ENCODE measurements at places on chromosomes 16 and 17. TPM values are rescaled to one million over a fixed set of nuclear protein-coding genes. Genes with fewer than 3 reads are reported as not detected.

DNA sequence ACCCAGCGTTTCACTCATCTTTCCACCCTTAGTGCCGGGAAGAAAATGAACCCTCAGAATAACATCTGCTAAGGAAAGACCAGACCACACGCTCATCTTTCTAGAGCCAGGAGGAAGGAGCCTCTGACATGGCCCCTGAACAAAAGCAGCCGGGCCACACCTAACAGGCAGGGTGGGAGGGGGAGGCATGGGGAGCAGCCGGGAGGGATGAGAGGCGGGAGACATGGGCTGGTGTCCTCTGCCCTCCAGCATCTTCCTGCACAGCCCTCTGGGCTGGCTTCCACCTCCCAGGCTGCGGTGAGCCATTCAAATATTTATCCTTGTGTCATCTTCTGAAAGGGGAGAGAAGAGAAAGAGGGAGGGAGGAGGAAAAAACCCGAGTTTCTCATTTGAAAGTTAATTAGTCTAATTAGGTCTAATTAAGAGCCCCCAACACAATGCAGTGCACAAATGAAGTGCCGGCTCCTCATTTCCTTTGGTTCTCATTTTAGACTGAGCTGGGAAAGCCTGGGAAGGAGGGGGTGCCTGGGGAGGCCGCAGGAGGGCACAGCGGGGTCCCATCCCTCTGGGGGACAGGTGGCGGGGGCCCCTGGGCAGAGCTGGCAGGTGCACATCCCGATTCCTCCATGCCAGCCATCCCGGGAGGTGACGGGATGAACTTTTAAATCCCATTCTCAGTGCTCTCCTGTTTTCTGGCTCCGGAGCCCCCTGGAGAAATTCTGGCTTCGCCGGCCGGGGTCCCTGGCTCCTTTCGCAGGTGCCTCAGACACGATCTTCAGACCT lies 90.5 kb downstream of the ENGASE start:
- H3K27ac ChIP-seq, result no peak overlapping the region
- no peaks in the 10 kb centered on the region for H3K27me3 ChIP-seq
- DNase-seq, result no peak
- H3K4me1 ChIP-seq, result peaks cover 3% of the 10 kb centered on the region
- no peak overlapping the region for H3K4me3 ChIP-seq
- H3K36me3 ChIP-seq, result no peaks in the 10 kb centered on the region

The CCL4L2 gene
- 6.4 TPM for total RNA-seq

The KCNH4 gene
- 0.43 TPM for total RNA-seq

DNA sequence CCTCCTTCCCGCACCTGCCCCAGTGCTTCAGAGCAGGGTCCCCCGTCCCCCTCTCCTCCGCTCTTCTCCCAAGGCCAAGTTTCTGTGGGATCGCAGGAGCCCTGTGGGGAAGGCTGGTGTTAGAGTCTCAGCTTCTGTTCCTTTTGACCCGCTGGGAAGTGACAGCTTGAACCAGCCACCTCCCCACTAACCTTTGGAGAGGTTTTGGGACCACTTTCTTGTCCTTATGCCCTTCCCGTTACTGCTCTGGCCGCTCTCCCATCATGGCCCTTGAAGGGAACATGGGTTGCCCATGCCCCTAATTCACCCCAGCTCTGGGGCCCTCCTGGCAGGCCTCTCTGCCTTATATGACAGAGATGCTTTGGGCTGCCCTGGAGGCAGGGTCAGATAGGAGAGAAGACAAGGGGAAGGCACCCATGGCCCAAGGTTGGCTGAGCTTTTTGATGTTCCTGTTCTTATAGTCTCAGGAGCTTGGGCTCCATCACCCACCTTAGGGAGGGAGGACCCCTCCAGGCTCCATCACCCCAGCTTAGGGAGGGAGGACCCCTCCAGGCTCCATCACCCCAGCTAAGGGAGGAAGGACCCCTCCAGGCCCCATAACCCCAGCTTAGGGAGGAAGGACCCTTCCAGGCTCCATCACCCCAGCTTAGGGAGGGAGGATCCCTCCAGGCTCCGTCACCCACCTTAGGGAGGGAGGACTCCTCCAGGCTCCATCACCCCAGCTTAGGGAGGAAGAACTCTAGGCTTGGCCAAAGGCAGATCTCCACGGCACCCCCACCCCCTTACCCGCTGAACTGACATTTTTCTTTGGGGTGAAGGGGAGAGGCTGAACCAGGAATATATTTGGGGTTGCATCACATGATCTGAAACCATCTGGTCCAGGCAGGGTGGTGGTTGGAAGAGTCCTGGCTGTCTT lies 45.0 kb downstream of the NT5M start:
- no peak overlapping the region for H3K27ac ChIP-seq
- no peaks in the 10 kb centered on the region for H3K36me3 ChIP-seq
- DNase-seq, result no peak
- no peaks in the 10 kb centered on the region for H3K4me1 ChIP-seq
- H3K4me3 ChIP-seq, result no peak overlapping the region

DNA sequence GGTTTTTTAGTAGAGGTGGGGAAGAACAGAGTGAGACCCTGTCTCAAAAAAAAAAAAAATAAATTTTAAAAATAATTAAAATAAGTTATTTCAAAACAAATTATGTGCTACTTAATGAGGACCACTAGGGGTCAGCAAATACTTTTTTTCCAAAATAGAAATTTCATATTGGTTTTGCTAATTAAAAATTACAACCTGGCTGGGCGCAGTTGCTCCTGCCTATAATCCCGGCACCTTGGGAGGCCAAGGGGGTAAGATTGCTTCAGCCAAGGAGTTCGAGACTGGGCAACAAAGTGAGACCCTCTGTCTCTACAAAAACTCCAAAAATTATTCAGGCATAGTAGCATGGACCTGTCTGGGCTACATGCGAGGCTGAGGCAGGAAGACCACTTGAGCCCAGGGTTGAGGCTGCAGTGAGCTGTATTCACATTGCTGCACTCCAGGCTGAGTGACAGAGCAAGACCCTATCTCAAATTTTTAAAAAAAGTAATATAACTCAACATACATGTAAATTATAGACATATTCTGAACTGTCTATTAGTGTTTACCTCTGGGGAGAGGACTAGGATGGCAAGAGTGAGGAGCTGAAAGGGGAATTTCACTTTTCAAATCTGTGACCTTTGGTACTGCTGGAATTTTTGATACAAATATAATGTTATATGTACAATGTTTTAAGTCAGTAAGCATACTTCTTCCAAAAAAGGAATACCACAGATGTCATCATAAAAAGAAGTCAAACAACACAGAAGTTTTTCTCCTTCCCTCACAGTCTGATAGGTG lies 8.1 kb downstream of the MEIOB start:
- no peak for DNase-seq
- H3K27me3 ChIP-seq, result peaks cover 15% of the 10 kb centered on the region
- no peaks in the 10 kb centered on the region for H3K36me3 ChIP-seq
- H3K4me3 ChIP-seq, result no peak overlapping the region
- H3K4me1 ChIP-seq, result no peaks in the 10 kb centered on the region

DNA sequence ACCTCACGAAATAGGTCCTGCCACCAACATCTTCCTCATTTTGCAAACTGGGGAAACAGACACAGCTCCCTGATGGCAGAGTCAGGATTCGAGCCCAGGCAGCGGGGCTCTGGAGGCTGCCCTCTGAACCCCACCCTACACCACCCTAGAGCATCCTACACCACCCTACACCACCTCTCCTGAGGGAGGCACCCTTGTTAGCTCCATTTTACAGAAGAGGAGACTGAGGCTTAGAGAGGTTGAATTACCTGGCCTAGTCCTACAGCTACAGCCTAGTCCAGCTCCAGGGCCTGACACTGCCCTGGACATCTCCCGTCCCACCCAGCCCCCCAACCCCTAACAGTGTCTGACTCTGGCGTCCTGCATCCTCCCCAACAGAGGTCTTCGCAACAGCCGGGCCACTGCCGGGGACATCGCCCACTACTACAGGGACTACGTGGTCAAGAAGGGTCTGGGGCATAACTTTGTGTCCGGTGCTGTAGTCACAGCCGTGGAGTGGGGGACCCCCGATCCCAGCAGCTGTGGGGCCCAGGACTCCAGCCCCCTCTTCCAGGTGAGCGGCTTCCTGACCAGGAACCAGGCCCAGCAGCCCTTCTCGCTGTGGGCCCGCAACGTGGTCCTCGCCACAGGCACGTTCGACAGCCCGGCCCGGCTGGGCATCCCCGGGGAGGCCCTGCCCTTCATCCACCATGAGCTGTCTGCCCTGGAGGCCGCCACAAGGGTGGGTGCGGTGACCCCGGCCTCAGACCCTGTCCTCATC lies 3.2 kb upstream of the NECAB2 start:
- no peak overlapping the region for H3K27ac ChIP-seq
- no peak overlapping the region for H3K4me3 ChIP-seq
- DNase-seq, result no peak
- peaks cover 10% of the 10 kb centered on the region for H3K27me3 ChIP-seq

DNA sequence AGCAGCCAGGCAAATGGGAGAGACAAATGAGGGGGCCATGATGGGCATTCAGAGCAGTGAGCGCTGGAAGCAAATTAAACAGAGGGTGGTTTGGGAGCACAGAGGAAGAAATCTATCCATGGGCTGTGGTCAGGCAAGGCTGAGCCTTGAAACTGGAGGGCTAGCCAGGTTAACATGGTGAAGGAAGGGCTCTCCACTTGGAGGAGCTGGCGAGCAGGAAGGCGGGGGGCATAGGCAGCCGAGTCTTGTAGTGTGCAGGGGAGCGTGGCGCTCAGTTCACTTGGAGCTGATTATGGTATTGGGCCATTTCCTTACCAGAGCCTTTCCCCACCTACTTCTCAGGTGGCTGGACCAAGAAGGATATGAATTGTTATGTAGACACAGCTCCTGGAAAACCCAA lies 189.7 kb downstream of the SNX29 start:
- no peak for DNase-seq
- H3K4me1 ChIP-seq, result peaks cover 4% of the 10 kb centered on the region
- no peaks in the 10 kb centered on the region for H3K36me3 ChIP-seq
- no peaks in the 10 kb centered on the region for H3K27me3 ChIP-seq
- H3K4me3 ChIP-seq, result no peak overlapping the region

GRCh38 chr17:20123209-20123608 lies 114.0 kb downstream of the SPECC1 start:
- no peak overlapping the region for H3K4me3 ChIP-seq
- no peaks in the 10 kb centered on the region for H3K4me1 ChIP-seq
- H3K27ac ChIP-seq, result no peak overlapping the region
- no peaks in the 10 kb centered on the region for H3K36me3 ChIP-seq
- no peaks in the 10 kb centered on the region for H3K27me3 ChIP-seq
- no peak for DNase-seq

GRCh38 chr17:59424331-59424730 lies 92.9 kb downstream of the YPEL2 start:
- H3K4me3 ChIP-seq, result no peak overlapping the region
- H3K27me3 ChIP-seq, result no peaks in the 10 kb centered on the region
- no peak overlapping the region for H3K27ac ChIP-seq
